Brain (organoid and tissue), 16 donors: ENCODE measurements at places on chromosomes 12 and 14.

GRCh38 chr14:87148655-87149054, 844.3 kb downstream of the GALC start:
- no peak for DNase-seq

GRCh38 chr14:63727231-63727735, 582 bp downstream of the SGPP1 start:
- DNase-seq, result peak; percentile 71

DNA sequence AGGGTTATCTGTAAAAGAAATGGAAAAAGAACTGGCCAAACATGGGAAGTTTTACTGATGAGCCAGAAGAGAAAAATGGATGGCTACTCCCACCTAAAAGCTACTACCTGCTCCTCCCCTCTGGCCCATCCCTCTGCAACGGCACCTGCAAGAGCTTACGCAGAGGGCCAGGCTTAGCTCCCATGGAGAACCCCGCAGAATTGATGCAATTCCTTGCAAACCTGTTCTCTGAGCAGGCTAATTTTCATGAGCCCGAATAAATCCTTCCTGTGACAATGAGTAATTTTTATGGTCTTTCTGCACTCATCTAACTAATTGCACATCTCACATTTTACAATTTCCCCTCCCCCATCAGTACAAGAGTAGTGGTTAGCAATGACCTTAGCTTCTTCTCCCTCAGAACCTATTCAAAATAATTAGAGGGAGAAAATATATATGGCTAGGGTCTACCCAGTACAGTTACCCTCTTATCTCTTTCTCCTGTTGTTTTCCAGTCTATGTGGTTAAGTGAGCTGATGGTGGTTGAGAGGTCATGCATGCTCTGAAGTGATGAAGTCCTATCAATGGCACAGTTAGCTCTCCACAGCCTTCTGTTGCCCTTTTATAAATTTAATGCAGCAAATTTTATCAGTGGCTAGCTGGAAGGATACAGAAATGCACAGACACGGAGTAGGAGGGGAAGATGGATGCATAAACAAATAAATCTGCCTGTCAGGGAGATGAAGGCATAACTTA, 67.7 kb upstream of the NTF3 start:
- no peak for DNase-seq

DNA sequence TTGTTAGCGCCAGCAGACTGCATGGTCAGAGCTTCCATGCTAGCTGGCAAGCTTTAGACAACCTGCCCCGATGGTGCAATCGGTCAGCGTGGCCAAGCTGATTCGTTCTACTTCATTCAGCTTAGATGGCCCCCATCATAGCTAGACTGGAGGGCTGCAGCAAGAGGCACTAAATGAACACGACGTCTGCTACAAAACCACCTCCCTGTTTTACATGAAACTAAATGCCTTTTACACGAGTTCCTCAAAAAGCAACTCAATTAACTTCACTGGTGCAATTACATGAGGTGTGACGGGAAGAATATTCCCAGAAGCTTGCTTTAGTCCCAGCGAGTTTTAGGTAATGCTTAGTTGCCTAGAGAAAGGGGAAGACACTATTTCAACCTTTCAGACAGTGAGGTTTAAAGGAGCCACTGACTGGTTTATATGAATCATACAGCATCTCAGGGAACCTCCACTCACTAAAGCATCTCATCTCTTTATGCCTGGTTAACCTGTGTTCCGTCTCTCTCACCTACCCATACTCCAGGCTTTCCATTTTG, 8.4 kb downstream of the NIN start:
- no peak for DNase-seq

- no peak for DNase-seq
Measured at GRCh38 chr14:69796797-69797500, at the start of gene SLC10A1. Gene SLC10A1 (minus strand): TSS chr14:69797241. CDS start chr14:69797155, 86 bp downstream.

GRCh38 chr14:29111554-29111953, 345.0 kb downstream of the FOXG1 start:
- DNase-seq, result no peak

- no peak for DNase-seq
Measured at GRCh38 chr12:109439181-109439580, 37.9 kb downstream of the KCTD10 start.

DNA sequence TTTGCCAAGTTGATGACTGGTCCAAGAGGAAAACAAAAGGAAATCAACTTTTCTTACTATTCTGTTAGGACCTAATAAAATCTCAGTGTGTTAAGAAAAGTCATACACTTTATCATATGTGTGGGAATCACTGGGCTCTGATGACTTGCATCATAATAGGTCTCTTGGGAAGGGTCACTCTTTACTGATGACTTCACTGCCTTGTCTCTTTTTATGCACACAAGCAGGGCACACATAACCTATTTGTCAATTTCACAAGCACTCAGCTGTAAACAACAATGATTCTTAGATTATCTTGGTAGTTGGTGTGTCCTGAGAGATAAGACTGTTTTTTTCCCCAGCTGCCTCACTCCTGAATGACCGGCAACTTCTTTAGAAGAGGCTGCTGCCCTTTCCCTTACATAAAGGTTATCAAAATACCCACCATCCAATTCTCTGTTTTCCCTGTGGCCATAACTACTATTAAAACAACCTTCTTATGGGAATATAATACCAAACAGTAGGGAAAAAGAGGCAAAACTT, 50.9 kb upstream of the INSM2 start:
- DNase-seq, result no peak

- no peak for DNase-seq
Measured at GRCh38 chr12:62331306-62331705, 71.1 kb downstream of the USP15 start.

DNA sequence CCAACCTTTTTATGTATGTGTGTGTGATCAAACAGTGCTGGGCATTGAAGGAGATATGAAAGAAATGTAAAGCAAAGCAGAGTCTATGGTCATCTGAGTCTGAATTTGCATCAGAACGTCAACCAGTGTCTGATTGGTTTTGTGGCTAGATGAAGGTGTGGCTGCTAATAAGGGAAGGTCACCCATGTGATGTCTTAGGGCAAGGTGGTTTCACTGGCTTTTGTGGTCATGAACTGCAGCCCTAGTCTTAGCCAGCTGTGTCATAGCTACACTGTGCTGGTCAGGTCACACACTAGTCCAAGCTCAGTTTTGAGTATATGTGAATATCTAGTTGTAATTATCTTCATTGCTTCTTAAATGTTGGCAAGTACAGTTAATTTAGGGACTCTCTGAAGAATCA, 105.8 kb downstream of the TGFB3 start:
- no peak for DNase-seq

- no peak for DNase-seq
Measured at GRCh38 chr12:56317675-56318074, 1.9 kb upstream of the CNPY2 start.

DNA sequence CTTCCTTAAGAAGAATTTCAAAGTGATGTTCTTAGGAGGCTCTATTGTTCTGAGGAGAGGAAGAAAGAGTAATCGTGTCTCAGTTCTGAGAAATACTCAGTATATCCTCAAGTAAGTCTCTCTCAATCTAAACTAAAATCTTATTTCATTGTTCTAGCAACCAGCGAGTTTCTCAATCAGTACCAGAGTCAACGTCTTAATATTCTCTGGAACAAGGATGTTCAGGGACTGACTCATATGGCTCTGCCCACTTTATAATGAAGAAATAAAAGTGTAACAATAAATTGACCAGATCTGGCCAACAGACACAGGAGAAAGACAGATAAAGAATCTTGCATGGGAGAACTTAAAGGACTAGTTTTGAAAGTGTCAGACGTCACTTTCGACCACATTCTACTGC, 469.8 kb upstream of the FLRT2 start:
- no peak for DNase-seq

DNA sequence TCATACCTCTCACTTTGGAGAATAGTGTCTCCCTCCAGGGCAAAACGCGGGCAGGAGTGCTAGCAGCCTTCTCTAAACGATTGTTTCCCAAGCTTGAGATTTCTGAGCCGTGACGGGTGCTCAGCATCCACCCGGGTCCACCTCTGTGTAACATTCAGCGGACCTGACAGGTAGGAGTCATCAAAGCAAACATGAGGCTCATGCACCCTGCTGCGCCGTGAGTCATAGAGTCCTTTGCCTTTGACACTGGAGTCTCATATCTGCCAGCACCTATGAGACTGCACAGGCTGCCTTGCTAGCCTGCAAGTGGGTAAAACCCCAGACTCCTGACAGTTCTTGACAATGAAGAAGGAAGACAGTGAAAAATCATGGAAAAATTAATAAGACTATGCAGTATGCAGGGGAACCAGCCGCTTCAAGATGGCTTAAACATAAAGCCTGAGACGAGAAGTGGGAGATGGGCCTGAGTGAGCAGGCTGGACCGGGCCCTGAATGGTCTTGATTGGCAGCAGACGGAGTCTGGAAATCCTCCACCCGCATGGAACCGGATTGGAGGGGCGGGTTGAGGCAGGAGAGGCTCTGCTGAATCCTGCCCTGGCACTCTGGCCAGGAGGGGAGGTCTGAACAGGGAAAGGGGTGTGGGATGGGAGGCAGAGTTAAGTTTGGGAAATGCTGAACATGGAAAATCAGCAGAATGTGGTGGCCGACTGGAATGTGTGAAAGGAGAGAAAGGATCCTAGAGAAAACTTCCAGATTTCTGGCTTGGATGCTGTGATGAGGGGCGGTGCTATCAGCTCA, 54.2 kb downstream of the LGMN start:
- DNase-seq, result no peak

DNA sequence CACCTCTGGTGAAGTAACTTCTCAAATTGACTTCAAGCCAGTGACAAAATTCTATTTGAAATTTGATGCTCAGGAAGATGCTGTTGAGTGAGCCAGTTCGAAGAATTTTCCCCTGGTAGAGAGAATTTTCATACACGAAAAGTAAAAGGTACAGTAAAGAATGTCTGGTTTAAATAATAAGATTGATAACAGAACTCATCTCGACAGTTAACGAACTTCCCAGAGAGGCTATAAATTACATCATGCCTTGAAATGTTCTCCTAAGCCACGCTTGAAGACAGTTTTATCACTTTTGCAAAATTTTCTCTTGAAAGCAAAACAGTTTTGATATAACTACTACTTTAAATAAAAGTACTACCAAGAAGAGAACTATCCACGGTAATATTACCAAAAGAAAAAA, 14.4 kb upstream of the OR11G2 start:
- DNase-seq, result no peak

GRCh38 chr14:106286697-106287290, 760.4 kb downstream of the TMEM121 start:
- DNase-seq, result no peak

DNA sequence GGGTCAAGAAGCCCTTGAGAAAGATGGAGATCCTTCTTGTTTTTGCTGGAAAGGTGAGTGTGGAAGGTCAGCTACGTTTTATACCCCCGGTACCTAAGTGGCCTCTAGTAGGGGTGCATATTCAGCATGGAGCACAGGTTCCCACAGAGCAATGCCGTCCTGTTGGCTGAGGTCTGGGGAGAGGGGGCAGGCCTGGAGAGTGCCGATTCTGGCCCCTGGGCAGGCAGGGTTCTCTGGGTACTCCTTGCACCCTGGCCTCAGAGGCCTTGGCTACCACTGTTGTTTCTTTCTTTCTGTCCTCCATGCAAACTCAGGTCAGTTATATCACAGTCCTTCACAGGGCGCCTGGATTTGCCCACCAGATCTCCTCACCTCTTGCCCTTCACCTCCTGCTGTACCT, 8.5 kb downstream of the RBP5 start:
- no peak for DNase-seq

DNA sequence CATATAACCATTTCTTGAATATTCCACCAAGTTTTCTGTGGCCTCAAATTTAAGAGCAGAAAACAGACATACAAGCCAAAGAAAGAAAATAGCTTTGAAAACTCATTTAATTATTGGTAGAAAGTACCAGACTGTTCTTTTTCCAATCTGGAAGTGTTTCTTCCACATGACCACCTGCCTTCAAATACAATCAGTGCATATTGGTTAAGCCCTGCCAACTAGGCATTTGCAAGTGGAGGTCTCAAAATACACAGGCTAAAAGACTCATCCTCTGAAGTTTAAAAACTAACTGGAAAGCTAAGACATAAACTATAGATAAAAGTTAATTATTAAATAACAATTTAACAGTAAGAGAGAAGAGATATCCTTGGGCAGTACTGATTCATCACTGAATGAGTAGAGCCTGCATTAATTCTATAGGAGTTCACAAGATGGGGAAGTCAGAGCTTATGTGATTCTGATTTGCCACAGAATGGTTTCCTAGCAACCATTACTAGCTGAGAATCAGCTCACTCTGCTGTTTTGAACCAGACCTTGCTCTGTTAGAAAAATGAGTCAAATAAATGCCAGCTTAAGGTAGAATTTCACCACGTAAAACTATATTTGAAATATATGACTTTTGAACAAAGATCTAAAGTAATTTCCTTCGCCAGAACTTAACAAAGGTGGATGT, 433.8 kb downstream of the FUT8 start:
- DNase-seq, result peak; percentile 87

DNA sequence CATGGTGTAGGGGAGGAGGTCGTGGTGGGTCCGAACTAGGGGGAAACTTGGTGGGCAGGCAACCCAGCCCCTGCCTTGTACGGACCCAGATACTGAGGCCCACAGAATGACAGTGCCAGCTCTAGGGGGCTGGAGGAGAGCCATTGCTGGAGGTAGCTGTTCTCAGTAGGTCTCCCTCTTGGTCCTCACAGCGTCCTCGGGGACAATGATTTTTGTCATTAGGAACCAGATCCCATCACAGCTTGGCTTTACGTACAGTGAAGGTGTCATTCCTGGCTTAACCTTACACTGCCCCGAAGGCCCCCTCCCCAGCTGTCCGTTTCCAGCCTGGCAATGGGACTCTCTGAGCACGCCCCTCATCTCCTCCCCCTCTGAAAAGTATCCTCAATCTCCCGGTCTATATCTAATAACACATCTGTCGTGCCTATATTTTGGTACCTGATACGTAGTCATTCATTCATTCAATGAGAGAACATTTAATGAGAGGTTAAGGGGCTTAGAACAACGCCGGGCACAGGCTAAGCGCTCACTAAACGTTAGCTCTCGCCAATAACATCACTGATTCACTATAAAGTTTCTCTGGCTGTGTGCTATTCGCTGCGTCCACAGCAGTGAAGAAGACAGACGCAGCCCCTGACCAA, 597 bp upstream of the DYNC1H1 start:
- no peak for DNase-seq
